Activated naive CD4-positive, alpha-beta T cell treated with anti-CD3 and anti-CD28 coated beads, Interleukin-2, amount 10 ng/mL, durations not matched to agents 7 days and 5 days (primary cell): ENCODE measurements at places on chromosomes 5 and 9.

- H3K27me3 ChIP-seq, result peaks cover 73% of the 10 kb centered on the region
- H3K4me3 ChIP-seq, result no peak overlapping the region
- no peaks in the 10 kb centered on the region for H3K4me1 ChIP-seq
- no peak overlapping the region for H3K27ac ChIP-seq
Measured at GRCh38 chr5:138686668-138687067, 66.6 kb upstream of the CTNNA1 start.

DNA sequence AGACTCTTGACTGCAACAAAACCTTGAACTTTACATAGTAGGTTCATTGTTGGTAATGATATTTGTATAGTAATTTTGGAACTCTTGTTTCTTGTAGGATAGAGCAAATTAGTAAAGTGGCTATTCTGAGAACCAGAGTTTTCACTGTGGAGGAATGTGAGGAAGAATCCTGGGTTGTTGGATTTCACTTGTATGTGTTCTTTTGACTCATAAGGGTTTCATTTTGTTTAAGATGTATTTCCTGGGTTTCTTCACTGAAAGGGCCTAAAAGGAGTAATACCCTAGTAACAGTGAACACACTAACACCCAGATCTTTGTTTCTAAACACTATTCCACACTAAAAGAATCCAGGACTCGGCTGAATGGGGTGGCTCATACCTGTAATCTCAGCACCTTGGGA is 20.1 kb downstream of the TTC1 start:
- H3K4me1 ChIP-seq, result peaks cover 2% of the 10 kb centered on the region

GRCh38 chr9:27765266-27766072 is 192.2 kb upstream of the C9orf72 start:
- H3K4me1 ChIP-seq, result no peaks in the 10 kb centered on the region
- no peaks in the 10 kb centered on the region for H3K36me3 ChIP-seq
- no peak for DNase-seq

GRCh38 chr9:118419676-118420075 is 715.5 kb downstream of the TLR4 start:
- H3K27me3 ChIP-seq, result no peaks in the 10 kb centered on the region
- H3K27ac ChIP-seq, result no peak overlapping the region
- no peak for DNase-seq
- no peak overlapping the region for H3K4me3 ChIP-seq

GRCh38 chr9:110156902-110157301 is 51.1 kb downstream of the C9orf152 start:
- peaks cover 100% of the 10 kb centered on the region for H3K4me1 ChIP-seq
- H3K27ac ChIP-seq, result peak overlapping the region; percentile 90
- DNase-seq, result peak; percentile 66
- peak overlapping the region; percentile 14 for H3K4me3 ChIP-seq
- no peaks in the 10 kb centered on the region for H3K27me3 ChIP-seq
- peaks cover 74% of the 10 kb centered on the region for H3K36me3 ChIP-seq

DNA sequence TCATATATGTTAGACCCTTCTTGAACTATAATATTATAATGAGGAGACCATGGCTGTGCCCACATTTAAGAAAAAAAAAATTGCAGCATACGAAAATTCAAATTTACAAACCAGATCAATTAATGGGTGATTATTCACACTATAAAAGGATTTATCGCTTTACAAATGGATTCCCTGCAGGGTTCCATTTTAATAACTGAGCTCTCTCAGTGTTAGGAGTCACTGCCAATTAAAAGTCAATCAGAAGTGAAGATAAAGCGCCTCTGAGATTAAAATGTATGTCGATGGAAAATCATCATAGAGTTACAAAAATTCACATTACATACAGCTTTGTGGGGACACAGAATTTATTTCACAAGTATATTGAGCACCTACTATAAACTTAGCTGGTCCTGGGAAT is 66.6 kb upstream of the SMARCA2 start:
- no peaks in the 10 kb centered on the region for H3K4me1 ChIP-seq
- H3K27me3 ChIP-seq, result peaks cover 4% of the 10 kb centered on the region
- no peaks in the 10 kb centered on the region for H3K36me3 ChIP-seq
- DNase-seq, result no peak
- H3K4me3 ChIP-seq, result no peak overlapping the region

- H3K27ac ChIP-seq, result no peak overlapping the region
Measured at GRCh38 chr5:123264394-123264793, 158.8 kb downstream of the CEP120 start.

- peaks cover 64% of the 10 kb centered on the region for H3K4me1 ChIP-seq
- peaks cover 74% of the 10 kb centered on the region for H3K36me3 ChIP-seq
- DNase-seq, result no peak
- no peak overlapping the region for H3K4me3 ChIP-seq
- peak overlapping the region; percentile 95 for H3K27ac ChIP-seq
Measured at GRCh38 chr5:157477814-157478494, 17.9 kb downstream of the NIPAL4 start.

GRCh38 chr9:88026118-88026479 is 51.8 kb upstream of the CDK20 start:
- no peak for DNase-seq
- H3K27me3 ChIP-seq, result no peaks in the 10 kb centered on the region
- no peaks in the 10 kb centered on the region for H3K4me1 ChIP-seq

DNA sequence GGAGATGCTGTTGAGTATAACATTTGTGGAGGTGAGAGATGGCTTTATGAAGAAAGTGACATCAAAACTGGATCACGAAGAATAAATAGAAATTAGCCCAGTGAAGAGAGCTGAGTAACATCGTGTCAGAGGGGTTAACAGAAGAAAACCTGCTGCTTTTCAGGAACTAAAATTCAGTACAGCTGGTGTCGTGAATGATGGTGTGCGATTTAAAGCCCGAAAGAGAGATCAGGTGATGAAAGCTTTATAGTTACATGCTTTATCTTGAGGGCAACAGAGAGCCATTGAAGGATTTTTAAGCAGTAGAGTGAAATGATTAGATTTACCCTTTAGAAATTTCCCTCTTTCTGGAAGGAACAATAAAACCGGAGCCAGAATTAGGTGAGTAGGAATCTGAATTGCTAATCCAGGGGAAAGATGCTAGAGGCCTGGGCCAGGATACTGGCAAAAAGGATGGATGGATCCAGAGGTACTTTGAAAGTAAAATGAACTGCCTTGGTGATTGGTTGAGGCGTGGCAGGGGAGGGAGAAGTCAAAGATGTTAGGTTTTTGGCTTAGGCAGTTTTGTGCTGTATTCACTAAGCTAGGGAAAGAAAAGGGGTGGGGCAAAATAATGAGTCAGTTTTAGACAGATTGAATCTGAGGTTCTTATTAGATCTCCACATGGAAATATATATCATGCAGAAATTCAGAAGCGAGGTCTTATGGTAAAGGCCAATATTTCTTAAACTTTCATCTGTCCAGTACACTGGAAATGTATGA is 3.4 kb downstream of the LRRC70 start:
- no peak overlapping the region for H3K4me3 ChIP-seq
- H3K4me1 ChIP-seq, result peaks cover 36% of the 10 kb centered on the region
- peaks cover 10% of the 10 kb centered on the region for H3K36me3 ChIP-seq
- no peak for DNase-seq
- H3K27ac ChIP-seq, result no peak overlapping the region

DNA sequence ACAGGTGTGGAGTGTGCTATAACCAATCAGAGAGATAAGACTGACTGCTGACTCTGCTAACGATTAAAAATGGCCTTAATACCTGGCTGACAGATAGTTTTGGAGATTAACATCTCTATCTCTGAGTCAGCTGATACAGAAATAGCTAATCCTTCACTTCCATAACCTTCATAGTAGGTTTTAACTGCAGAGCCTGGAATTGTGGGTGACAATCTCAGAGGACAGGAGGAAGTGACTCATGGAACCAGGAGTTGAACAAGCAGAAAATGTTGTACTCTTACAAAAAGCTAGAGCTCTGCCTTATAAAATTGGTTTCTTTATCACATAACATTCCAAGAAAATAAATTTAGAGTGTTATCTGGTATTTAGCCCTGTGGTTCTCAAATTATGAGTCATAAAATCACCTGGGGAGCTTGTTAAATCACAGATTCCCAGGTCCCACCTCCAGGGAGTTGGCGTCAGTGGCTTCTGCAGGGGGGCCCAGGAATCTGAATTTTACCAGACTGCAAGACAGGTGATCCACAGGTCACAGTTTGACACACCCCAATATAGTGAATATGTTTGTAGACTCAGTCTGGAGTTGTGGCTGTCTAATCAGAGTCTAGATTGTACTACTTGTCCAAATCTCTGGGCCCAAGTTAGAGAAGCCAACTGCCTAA is 44.4 kb upstream of the AFAP1L1 start:
- H3K4me1 ChIP-seq, result peaks cover 4% of the 10 kb centered on the region
- H3K27ac ChIP-seq, result no peak overlapping the region
- peaks cover 31% of the 10 kb centered on the region for H3K27me3 ChIP-seq
- DNase-seq, result no peak
- H3K36me3 ChIP-seq, result no peaks in the 10 kb centered on the region
- no peak overlapping the region for H3K4me3 ChIP-seq

DNA sequence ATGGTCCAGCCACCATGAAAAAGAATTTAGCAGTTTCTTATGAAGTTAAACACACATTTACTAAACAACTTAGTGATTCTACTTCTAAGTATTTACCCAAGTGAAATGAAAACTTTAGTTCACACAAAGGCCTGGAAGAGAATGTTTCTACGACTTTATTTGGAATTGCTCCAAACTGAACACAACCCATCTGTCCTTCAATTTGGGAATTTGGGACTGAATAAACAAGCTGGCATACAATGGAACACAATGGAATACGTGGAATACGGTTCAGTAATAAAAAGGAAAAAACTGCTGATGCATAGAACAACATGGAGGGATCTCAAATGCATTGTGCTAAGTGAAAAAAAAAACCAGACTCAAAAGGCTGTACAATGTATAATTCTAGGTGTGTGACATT is 44.6 kb upstream of the BASP1 start:
- H3K27me3 ChIP-seq, result no peaks in the 10 kb centered on the region

DNA sequence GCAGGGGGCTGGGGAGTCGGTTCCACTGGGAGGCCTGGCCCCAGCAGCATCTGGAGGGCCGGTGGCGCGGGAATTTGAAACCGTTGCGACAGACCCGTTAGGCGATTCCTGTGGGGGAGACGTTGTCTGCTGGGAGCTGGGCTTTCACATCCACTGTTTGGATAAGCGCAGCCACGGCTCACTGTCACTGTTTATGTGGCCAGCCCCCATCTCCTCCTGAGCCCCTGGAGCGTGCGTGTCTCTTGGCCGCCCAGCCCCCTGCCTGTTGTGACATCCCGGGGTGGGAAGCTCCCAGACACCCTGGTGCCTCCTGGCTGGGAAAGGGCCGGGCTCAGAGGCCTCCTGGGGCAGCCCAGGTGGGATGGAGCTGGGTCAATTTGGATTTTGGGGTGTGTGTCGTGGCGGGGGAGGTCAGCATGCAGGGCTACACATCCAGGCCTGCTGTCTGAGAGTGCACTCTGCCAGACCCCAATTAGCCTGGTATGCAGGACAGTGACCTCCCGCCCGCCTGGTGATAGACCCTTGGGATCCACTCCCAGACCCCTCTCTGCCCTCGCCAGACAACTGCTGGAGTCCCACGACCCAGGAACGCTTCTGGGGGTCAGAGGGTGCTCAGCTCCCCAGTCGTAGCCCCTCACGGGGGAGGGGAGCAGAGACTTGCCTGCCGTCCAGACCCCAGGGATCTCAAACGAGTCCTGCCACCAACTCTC is 62.0 kb upstream of the RNU6ATAC start:
- no peaks in the 10 kb centered on the region for H3K36me3 ChIP-seq
- no peaks in the 10 kb centered on the region for H3K27me3 ChIP-seq

DNA sequence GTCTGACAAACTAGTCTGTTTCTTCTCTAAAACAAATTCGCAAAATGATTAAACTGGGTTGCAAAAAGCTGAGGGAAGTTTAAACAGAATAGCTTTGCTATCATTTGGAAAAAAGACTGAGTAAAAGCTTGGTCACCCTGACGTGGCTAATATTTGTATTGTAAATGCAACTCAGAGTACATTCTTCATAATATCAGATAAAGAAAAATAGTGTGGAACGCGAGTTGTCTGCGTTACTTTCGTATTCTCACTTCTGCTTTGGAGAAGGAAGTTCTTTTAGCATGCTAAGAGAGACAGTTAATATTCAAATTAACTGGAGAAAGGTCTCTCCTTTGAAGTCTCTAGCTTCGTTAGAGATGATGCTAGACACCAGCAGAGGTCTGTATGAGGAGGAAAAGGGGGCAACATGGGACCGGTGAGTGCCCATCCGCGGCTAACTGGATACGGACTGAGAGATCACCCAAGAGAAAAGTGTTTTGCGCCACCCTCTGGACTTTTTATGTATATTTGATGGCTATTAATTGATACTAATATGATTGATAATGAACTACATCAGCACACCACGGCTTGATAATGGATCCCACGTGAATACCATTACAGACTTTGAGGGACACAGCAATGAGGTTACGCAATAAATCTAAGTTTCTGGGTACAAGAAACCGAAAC is 2.9 kb upstream of the CNTRL start:
- peaks cover 15% of the 10 kb centered on the region for H3K36me3 ChIP-seq
- DNase-seq, result peak; percentile 45
- peak overlapping the region; percentile 75 for H3K4me3 ChIP-seq
- H3K27ac ChIP-seq, result peak overlapping the region; percentile 86
- no peaks in the 10 kb centered on the region for H3K27me3 ChIP-seq

- peaks cover 38% of the 10 kb centered on the region for H3K4me1 ChIP-seq
- peaks cover 1% of the 10 kb centered on the region for H3K36me3 ChIP-seq
- H3K4me3 ChIP-seq, result no peak overlapping the region
- peak overlapping the region; percentile 20 for H3K27ac ChIP-seq
Measured at GRCh38 chr5:159094745-159095144, 5.0 kb downstream of the EBF1 start.

DNA sequence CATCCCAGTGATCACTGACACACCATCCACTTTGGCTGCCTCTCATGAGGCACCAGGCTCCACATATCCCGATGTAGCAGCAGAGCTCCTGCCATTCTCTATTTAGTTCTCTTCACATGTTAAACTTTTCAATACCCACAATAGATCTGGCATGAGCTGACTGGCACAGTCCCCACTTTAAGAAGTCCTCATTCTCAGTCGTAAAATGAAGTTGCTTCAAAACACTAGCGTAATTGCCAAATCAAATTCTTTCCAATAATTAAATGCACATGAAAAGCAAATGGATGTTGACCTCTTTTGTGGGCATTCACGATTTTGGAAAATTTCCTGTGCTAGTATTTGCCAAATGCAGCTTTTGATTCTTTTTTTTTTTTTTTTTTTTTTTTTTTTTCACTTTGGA is 32.4 kb downstream of the HAPLN1 start:
- no peaks in the 10 kb centered on the region for H3K36me3 ChIP-seq
- H3K4me1 ChIP-seq, result no peaks in the 10 kb centered on the region
- H3K27me3 ChIP-seq, result no peaks in the 10 kb centered on the region
- DNase-seq, result no peak
- H3K4me3 ChIP-seq, result no peak overlapping the region
- H3K27ac ChIP-seq, result no peak overlapping the region

- H3K4me1 ChIP-seq, result no peaks in the 10 kb centered on the region
- DNase-seq, result no peak
- H3K27me3 ChIP-seq, result no peaks in the 10 kb centered on the region
- no peak overlapping the region for H3K4me3 ChIP-seq
- H3K36me3 ChIP-seq, result no peaks in the 10 kb centered on the region
- no peak overlapping the region for H3K27ac ChIP-seq
Measured at GRCh38 chr5:43412644-43413043, 453 bp upstream of the CCL28 start.

DNA sequence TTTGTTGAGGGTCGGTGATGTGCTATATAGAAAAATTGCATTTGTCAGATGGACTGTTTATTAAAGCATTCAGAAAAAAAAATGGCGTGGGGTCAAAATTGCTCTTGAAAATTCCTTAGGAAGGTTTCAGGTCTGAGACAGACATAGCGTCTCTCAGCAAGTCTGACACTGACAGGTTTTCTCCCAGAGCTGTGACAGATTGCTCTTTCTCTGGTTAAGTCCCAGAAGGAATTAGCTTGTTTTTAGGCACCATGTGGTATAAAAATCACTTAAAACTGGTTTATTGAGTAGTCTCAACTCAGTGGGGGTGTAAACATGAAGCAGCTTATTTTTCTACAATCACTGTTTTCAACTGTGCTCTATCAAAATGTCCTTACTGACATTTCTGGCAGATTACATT is 1379.8 kb downstream of the MAT2B start:
- DNase-seq, result no peak
- H3K36me3 ChIP-seq, result no peaks in the 10 kb centered on the region
- no peaks in the 10 kb centered on the region for H3K4me1 ChIP-seq
- H3K27ac ChIP-seq, result no peak overlapping the region
